ENCODE measurements at places on chromosomes 6 and 20. TPM values are rescaled to one million over a fixed set of nuclear protein-coding genes. Genes with fewer than 3 reads are reported as not detected.

Gene NMBR
- total RNA-seq, result not detected

Gene CALHM4
- not detected for total RNA-seq

Gene CYP39A1
- 6.9 TPM for total RNA-seq

Gene PLEKHG1
- 77.0 TPM for total RNA-seq

Gene CABLES2
- total RNA-seq, result 3.2 TPM

Gene DLL1
- total RNA-seq, result 12.3 TPM

Gene GPR63
- total RNA-seq, result 0.98 TPM

Gene ADAM33
- total RNA-seq, result 39.5 TPM

Gene PAK5
- total RNA-seq, result not detected

GRCh38 chr20:14986026-14986655 is 648.7 kb upstream of the FLRT3 start:
- DNase-seq, result peak; percentile 49

DNA sequence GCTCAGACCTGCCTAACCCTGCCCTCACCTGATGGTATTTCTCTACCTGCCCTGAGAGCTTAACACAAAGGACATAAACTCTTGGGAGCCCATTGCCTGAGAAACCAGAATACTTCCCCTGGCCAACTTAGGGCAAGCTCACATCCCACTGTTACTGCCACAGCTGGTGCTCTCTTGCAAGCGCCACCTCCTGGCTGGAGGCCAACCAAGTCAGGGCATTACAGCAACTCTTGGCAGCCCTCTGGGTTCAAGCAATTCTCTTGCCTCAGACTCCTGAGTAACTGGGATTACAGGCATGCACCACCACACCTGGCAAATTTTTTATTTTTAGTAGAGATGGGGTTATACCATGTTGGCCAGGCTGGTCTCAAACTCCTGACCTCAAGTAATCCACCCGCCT is 70.1 kb downstream of the HECA start:
- no peak for DNase-seq

DNA sequence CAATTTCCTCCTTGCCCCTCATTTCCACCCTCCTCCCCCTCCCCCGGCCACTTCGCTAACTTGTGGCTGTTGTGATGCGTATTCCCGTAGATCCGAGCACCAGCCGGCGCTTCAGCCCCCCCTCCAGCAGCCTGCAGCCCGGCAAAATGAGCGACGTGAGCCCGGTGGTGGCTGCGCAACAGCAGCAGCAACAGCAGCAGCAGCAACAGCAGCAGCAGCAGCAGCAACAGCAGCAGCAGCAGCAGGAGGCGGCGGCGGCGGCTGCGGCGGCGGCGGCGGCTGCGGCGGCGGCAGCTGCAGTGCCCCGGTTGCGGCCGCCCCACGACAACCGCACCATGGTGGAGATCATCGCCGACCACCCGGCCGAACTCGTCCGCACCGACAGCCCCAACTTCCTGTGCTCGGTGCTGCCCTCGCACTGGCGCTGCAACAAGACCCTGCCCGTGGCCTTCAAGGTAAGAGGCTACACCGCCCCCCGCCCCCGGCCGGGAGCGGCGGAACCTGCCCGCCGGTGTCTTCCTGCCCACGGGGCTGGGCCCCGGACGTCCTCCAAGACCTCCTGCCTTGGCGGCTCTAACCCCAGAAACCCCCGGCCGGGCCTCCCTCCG is 44.9 kb upstream of the SUPT3H start:
- DNase-seq, result no peak

GRCh38 chr6:29681811-29682210 is 859 bp upstream of the ZFP57 start:
- no peak for DNase-seq

DNA sequence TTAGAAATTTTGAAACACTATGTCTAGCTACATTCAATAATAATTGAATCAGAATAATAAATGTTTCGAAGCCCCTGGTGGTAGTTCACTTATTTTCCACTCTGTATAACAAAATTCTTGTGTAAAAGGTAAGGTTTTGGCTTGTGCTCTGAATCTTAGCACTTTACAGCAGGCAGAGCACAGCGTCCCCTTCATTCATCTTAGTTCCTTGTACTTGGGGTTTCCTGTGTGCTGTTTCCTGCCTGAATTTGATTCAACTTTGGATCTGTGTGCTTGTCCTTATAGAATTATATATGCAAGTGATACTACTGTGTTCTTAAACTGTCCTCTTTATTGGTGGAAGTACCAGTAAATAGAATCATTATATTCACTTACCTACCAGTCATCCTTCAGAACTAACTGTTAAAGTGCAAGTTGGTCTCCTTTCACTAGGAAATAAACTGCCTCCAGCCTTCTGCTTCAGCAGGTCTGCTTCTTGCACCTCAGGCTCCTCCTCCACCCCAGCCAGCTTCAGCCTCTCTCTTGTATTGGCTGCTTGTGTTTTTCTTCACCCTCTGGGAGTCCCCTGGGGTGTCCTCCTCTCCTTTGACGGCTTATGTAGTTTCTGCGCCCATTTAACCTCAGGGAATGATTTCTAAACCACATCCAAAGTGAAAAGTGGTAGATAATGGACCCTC is 28.8 kb upstream of the TULP4 start:
- DNase-seq, result no peak

- DNase-seq, result peak; percentile 55
Observed at GRCh38 chr6:170049641-170050561, 241.0 kb downstream of the DLL1 start.

DNA sequence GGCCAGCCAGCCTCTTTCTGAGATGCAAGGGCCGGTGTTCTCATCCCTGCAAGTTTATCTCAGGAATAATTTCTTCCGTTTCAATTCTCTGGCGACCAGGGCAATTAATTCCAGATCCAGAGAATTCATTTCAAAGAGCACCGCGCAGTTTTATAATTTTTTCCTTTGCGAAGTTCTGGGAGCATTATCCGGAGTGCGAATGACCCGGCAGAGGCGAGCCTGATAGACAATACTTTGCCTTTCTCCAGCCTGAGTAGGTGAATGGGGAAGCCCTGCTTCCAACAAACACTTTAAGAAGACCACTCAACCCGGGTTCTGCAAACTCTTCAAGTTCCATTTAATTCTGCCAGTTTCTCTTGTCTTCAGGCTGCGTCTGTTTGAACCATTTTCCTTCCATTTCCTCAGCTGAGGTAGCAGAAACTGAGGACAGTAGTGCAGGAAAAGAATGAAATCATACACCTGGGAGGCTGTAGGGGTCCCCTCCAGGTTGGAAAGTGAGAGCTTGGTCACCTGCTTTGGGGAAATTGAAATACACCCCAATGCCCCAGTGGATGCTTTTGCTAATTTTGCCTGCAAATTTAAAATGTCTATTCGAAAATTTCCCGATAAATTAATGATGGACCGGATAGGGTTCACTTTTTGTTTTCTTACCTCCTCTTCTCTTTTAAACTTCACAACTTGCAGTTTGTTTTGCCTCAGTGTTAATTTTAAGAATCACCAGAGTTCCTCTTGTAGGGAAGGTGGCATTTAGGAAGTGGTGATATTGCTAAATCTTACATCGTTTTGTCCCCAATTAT is 1.1 kb downstream of the VGLL2 start:
- DNase-seq, result no peak

DNA sequence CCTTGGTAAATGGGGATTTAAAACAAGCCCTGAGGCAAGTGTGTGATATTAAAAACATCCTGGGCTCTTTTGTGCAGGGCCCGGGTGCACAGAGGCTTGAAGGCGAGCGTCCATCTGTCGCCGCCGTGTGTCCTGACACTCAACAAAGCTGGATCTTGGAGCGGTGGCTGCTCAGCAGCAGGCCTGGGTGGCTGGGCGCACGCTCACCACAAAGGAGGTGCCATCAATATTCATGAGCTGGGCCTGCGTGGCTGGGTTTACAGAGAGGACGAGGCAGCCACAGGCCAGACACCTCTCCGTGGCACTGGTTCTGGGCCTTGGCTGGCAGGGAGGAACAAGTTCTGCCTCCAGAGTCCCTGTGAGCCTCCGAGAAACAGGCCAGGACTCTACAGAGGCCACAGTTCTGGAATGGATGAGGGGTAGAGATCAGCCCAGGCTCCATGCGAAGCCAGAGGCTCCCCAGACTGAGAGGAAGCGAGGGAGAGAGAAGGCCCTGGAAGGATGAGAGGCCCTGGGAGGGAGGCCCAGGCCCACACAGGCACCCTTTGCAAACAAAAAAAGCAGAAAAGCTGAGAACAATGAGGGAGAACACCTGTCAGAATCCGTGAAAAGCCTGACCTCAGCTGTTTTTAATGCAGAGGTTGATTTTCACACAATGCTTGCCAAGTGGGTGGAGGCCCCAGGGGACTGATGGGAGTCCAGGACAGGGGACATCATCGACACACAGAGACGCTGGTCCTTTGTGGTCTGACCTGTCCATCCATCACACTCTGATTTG is 21.9 kb downstream of the BHLHE23 start:
- DNase-seq, result no peak

DNA sequence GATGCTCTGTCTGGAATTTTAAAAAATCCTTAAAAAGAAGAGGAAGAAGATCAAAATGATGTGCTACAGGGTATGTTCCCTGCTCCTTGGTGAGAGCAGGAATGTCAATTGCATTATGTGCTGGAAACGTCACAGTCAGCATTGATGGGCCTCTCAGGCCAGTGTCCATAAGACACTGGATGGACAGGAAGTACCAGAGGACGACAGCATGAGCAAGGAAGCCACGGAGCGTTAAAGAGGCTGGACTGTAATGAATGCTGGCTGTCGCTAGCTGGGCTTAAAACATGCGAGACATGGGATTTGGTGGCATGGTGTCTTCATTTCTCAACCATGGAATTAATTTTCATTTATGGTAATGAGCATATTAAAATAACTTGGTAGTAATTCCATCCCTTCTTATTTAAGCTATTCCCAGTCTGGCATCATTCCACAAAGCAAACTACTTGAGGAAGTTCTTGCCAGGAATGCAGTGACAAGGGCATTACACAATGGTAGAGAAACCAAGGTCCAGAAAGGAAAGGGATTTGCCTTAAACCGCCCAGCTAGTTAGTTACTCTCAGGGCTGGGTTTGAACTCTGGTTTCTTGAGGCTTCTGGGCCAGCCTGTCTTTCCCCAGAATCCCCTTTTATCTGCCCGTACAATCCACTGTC is 166.6 kb upstream of the SOX4 start:
- no peak for DNase-seq

GRCh38 chr20:10646886-10647420 is 26.8 kb downstream of the JAG1 start:
- no peak for DNase-seq

DNA sequence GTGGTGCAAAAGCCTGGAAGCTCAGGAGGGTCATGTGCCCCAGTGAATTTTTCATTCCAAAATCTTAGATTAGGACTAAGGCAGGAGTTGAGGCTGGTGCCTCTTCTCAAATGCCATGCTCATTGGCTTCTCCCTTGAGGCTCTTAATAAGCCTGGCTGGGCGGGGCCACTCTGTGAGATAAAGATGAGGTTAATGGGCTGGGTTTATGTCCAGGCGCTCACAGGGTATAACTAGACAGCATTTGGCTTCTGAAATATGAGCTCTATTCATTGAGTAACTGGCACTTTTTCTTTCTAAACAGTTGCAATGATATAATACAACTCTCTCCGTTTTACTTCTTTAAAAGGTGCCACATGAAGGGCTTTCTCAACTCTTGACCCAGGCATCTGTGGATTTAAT is 156.3 kb downstream of the SCML4 start:
- no peak for DNase-seq

DNA sequence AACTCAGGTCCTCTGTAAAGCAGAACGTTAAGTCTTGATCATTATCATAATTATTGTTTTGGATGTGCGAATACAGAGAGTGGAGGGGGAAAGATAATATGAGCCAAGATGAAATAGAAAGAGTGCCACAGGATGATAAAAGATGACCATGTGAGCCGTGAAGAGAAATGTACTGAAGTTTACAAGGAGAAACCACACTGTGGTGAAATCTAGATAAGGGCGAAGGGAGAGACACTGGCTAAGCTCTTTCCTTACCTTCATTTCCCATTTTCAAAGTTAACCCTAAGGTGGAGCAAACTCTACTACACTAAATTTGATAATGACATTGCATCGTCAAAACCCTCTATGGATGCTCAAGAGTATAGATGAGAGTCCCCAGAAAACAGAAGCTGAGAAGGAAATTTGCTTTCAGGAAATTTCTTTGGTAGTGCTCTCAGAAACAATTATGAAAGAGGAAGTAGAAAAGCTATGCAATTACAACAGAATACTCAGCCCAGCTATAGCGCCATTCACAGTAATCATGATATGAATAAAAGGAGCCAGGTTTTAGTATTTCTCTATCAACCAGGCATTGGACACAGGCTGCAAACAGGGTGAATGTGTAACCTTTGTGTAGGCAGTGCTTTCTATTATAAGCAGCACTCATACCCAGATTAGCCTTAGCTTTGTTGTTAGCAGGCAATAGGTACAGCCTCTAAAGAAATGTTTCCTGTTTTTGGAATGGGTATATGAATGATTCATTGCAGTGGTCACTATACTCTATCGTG is 1080.7 kb downstream of the GRIK2 start:
- no peak for DNase-seq

GRCh38 chr6:64145658-64146057 is 510.1 kb downstream of the PHF3 start:
- DNase-seq, result no peak

GRCh38 chr20:25579081-25579770 is 6.1 kb downstream of the NINL start:
- no peak for DNase-seq

DNA sequence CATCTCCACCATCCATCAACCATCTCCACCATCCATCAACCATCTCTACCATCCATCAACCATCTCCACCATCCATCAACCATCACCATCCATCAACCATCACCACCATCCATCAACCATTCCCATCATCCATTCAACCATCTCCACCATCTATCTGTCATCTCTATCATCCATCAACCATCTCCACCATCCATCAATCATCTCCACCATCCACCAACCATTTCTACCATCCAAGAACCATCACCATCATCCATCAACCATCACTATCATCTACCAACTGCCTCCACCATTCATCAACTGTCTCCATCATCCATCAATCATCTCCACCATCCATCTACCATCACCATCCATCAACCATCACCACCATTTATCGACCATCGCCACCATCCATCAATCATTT is 78.8 kb upstream of the CDH4 start:
- no peak for DNase-seq
